H7 (cell line): ENCODE measurements at places on chromosomes 4 and X.

- no peak for DNase-seq
Observed at GRCh38 chr4:9812501-9813340, 31.3 kb downstream of the DRD5 start.

DNA sequence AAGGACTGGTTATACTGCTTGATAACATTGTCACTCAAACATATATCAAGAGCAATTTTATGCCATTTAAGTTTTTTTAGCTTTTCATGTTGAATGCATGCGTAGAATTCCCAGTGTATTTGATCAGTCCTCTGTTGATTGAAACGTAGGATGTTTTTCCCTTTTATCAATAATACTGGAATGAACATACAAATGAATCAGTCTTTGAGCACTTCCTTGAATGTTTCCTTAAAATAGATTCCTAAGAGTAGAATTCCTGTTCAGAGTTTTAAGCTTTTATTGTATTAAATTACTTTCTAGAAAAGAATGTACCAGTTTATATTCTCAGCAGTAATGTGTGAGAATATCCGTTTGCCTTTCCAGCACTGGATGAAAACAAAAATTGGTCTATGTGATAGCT, 37.8 kb downstream of the ADD1 start:
- DNase-seq: no peak

DNA sequence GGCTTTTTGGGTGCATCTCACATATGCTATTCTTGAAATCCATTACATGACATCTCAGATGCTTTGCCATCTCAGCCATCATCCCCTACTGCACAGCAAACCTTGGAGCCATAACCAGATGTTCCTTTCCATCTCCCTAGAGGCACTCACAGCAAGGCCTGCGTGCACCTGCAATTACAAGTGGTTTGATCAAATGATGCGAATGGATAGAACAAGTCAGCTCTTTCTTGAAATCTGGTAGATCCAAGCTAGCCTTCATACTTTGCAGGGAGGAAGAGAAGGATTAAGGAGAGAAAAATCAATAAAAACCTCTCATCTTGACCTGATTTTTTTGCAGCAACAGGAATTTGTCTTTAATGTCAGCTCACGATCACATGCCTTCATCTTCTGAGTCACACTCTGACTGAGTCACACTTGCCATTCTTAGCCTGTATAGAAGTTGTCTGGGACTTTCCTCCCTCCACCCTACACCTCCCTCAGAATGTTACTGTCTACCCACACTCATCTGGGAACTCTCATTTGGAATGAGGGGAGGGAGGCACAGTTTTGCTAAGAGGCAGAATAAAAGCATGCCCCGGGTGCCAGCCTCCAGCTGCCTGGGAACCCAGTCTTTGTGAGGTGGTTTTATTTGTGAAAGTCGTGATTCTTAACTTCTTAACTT, 11.9 kb upstream of the TRIML1 start:
- DNase-seq: no peak

DNA sequence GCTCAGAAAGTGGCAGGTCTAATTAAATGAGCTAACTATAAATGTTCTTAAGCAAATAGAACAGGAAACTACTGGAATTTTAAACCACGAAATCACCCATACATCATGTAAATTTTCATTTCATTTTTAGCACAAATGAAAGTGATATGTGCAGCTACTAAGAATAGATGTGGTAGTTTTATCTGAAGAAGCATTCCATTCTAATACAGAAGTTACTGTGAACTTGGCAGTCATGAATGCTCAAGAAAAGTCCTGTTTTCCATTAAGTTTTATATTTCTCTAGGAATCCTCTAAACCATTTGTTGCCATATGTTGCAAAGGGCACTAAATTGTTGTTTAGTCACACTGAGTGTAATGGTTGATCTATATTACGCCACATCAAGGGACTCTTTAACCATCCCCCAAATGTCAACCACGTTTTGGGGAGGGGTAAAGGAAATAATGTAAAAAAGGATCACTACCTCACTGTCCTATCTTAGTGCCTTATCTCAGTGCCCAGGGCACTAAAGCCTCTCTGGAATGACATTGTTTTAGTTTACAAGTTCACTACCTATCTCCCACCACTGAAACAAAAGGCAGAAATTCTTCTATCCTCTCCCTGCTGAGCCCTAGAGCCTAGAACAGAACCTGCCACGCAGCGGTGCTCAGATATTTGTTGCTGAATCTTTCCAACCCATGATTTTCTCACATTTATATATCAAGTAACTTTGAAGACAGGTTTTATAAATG, 118.0 kb downstream of the SHISA3 start:
- peak; percentile 26 for DNase-seq

DNA sequence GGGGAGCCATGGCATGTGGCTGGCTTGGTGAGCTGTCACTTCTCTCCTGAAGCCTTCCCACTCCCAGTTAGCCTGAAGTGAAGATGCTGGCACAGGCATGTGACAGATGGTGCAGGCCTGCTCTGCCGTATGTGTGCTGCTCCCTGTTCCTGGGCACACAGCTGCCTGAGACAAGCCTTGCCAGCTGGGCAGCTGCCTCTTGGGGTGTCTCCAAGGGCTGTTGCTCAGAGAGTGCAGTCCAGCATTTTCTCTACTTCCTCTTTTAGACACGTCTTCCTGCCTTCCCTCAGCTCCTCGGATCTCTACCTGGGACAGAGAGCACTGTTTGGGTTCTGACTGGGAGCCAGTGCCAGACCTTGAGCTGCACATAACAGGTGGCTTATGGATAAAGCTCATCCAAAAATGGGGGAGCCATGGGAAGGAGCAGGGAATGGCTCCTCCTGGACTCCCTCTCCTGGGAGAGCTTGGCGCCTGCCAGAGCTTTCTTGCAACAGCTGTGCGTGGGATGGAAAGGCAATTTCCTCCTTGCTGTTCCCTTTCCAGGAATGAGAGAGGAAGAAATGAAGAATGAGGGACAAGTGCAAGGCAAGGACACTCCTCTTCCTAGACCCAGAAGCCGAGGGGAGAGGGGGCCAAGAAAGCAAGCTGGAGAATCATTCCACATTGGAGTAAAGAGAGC, 132.9 kb downstream of the MSL3 start:
- no peak for DNase-seq

GRCh38 chr4:87075876-87076275, 141.1 kb downstream of the AFF1 start:
- DNase-seq: no peak

- no peak for DNase-seq
Observed at GRCh38 chrX:141668371-141668770, 30.2 kb downstream of the SPANXD start.

- no peak for DNase-seq
Observed at GRCh38 chr4:79294064-79294463, 31.8 kb downstream of the NAA11 start.

- no peak for DNase-seq
Observed at GRCh38 chr4:105119356-105119755, 27.3 kb upstream of the TET2 start.

DNA sequence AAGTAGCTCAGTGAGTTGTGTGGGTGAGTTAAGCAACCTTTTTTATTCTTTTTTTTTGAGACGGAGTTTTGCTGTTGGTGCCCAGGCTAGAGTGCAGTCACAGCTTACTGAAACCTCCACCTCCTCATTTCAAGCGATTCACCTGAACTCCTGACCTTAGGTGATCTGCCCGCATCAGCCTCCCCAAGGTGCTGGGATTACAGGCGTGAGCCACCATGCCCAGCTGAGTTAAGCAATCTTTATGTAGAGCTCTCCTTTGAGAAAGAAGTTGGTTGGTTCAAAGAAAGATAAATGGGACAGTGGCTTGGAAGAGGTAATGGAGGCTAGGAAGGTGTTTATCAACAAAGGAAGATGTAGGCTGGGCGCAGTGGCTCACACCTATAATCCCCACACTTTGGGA, 3.2 kb downstream of the MSMO1 start:
- DNase-seq: no peak

DNA sequence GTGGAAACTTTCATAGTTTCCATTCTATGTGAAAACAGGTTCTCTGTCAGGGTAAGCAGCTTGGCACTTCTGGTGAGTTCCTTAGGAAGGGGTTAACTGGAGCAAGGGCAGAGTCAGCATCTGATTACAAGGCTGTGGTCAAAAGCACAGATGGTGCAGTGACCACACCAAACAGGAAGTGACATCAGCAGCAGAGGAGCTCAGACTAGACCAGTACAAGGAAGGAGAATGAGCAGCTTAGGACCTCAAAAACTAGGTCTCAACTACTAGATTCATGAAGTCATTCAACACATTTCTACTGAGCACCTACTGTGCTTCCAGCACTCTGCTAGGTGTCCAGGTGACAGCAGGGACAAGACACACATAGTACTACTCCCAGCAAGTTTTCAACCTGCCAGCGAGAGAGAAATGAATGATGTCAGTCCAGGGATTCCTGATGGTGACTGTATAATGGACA, 130.2 kb downstream of the AMELX start:
- no peak for DNase-seq

GRCh38 chr4:186904101-186904500, 180.4 kb upstream of the FAT1 start:
- no peak for DNase-seq

DNA sequence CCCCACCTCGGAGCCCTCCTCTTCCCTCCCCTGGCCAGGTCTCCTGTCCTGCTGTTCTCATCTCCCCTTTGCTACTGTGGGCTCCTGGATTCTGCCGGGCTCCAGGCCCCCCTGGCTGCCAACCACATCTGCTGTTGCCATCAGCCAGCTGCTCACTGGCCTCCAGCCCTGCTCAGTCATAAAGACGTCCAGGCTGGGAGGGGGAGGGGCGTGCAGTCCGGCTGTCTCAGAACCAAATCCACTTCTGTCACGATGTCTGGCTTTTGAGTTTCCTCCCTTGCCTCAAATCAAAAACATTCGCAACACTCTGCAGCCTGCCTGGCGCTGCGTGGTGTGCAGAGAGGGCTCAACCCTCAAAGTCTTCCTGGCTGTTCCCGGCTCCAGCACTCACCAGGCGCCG, 7.1 kb downstream of the RASL11B start:
- peak; percentile 55 for DNase-seq
